ENCODE measurements at places on chromosomes 5 and 9.

DNA sequence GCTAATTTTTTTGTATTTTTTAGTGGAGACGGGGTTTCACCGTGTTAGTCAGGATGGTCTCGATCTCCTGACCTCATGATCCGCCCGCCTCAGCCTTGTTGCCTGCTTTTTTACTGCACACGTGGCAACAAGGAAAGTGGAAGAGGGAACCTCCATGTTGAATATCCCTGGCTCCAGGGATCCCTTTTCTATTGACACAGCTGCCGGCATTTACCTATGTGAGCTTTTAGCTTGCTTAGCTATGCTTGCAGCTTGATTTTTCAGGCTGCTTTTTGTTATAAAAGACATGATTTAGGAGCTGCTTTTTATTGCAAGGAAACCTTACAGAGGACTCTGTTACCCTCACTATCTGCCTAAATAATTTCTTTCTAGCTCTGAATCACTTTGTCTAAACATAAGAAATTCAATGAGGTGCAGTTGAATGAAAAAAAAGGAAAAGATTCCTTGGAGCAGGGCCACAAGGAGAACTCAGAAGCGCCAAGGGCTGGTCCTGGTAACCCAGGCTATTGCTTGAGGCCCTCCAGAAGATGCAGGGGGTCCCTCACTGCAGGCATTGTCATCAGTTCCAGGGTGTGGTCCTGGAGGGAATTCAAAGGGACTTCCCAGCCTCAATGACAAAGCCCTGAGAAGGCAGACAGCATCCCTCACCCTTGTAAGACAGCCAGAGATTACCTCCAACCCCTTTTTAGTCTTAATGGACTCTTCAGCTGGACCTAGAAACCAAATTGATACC is 89.9 kb downstream of the SYK start:
- no peak for DNase-seq

- DNase-seq: no peak
Measured at GRCh38 chr9:6838158-6838557, 80.4 kb downstream of the KDM4C start.

DNA sequence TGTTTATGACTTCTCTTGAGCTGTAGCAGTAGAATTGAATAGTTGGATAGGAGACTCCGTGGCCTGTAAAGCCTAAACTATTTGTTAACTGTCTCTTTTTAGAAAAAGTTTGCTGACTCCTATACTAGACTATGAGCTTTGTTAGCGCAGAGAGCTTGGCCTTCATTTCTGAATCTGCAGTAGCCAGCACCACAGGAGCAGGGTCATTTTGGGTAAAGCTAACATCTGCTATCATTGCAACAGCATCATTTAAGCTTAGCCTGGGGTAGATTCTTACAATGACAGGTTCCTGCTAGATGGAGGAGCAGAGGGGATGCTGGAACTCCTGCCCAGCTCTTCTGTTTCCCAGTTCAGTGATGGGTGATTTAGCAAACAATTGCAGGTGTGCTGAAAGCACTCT is 133.7 kb upstream of the ASTN2 start:
- DNase-seq: no peak

DNA sequence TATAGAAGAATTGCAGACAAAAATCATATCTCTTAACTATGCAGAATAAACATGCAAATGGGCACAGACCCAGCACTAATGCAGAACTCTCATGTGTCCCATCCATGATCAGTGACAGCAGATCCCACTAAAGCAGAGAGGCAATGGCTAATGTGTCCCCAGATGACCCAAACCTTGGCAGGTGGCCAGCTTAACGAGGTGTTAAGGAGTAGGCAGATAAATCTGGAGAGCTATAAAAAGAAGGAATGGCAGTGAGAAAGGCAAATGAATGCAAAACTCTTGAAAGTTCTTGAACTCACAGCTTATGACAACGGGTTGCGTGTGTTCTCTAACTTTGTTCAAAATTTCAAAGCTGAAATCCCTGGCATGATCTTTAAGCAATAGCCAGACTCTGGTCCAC is 265.4 kb downstream of the RASEF start:
- DNase-seq: no peak

GRCh38 chr9:109401990-109402318 is 81.1 kb upstream of the EPB41L4B start:
- no peak for DNase-seq

GRCh38 chr5:125411071-125411743 is 664.8 kb upstream of the ZNF608 start:
- DNase-seq: no peak

- no peak for DNase-seq
Measured at GRCh38 chr5:138359621-138360020, 7.1 kb downstream of the KDM3B start.

DNA sequence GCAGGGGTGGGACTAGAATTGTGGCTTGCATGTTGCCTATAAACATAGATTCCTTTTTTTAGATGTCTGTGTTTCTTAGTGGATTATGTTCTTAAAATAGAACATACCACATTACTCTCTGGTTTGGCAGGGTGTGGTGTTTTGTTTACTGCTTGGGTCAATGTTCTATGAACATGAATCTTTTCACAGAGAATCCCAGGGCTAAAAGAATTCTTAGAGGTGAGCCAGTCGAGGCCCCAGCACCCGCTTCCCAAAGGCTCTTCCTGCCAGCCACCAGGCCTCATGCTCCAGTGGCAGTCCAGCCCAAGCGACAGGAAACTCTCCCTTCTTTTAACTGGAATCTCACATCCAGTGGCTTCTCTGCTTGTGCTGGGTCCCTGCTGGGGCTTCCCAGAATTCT is 126.6 kb downstream of the C9orf152 start:
- no peak for DNase-seq

DNA sequence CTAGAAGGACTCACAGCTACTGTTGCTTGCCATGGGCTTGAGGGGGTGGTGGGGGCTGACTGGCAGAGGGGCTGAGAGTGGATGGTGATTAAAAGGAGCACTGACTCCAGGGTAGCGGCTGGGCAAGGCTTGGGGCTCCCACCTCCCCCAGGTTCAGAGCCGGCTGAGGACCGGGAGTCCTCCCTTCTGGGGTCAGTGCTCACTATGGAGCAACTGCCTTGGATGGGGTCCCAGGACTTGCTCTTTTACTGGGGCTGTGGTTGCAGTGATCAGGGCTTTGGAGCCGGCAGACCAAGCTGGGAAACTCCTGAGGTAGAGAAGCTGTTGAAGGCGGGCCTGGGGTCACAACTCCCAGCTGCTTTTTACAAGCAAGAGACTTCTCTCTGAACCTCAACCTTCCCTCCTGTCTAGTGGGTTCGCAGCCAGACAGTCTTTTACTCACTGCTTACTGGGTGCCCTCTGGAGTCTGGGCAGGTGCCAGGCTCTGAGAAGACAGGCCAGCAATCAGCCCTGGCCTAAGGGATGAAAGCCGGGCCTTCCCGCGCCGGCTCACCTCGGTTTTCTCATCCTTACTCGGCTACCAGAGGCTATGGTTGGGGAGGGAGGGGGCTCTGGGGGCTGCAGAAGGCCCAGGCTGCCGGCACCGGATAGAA is 795 bp upstream of the ASS1 start:
- DNase-seq: no peak

DNA sequence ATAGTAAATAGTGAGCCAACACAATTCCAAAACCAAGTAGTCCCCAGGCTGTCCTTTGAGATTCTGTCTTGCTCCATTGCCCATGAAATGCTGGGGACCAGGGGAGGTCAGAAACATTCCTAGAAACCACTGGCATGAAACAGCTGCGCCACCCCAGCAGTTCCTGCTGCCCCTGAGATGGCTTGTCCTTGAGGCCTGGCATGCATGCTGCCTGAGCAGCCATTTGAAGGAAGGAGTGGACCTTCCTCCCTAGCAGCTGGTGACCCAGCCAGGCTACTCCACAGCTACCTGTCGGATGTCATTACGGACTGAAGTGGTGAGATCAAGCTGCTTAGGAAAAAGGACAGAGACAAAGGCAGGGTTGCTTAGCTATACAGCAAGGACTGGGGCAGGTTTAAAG is 260.6 kb downstream of the DENND1A start:
- no peak for DNase-seq

GRCh38 chr5:122494109-122494508 is 182.1 kb downstream of the SNCAIP start:
- no peak for DNase-seq

DNA sequence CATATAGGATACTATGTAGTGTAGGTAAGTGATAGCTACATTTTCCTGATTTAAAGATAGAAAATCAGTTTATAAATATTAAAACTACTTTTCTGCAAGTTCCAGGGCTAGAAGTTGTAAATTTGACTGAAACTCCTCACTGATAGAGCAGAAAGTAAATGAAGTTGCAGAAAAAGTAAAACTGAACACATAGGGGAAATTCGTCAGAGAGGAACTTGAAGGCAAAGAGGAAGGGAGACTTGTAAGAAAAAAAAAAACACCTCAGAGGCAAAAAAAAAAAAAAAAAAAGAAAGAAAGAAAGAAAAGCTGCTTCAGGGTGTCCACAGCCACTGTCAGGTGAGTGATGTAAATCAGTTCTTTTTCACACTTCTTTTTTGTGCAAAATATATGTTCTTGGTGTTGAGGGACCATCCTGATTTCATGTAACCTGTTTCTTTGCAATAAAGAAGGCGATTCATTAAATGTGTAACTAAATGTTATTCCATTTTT is 336.2 kb upstream of the ZNF462 start:
- DNase-seq: no peak

- no peak for DNase-seq
Measured at GRCh38 chr5:16922430-16922829, 13.7 kb downstream of the MYO10 start.

DNA sequence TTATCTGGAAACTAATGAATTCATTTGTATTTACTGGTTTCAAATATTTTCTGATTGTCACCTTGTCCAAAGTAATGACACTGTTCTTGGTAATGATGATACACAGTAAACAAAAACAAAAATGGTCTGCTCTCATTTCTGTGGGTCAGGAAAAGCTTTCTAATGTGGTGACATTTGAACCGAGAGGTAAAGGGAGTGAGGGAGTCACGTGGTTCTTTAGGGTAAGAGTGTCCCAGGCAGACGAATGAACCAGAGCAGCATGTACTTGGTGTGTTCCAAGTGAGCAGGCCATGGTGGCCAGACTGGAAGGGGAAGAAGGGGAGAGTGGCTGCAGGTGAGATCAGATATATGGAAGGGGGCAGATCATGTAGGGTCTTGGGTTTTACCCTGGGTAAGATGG is 247.0 kb upstream of the SLC30A5 start:
- no peak for DNase-seq

DNA sequence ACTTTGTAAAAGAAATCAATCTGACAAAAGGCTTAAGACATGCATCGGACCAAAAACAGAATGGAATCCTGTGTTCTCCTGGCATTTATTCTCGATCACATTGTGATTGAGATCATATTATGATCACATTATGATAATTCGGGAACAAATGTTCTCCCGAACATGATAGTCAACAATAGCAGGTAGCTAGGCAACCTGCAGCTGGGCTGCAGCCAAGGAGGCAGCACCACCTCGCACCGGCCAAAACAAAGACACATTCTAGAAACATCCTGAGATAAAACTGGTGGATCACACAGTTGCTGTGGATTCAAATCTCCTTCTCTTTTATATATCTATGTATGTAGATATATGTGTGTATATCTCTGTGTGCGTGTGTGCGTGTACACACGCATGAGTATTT is 480.6 kb upstream of the CYLC2 start:
- no peak for DNase-seq

DNA sequence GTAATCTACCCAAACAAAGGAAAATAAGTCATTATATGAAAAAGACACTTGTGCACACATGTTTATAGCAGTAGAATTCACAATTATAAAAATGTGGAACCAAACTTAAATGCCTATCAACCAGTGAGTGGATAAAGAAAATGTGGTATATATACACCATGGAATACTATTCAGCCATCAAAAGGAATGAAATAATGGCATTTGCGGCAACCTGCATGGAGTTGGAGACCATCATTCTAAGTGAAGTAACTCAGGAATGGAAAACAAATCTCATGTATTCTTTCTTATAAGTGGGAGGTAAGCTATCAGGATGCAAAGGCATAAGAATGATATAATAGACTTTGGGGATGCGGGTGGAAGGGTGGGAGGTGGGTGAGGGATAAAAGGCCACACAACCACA is 34.6 kb downstream of the SLC12A2 start:
- no peak for DNase-seq

DNA sequence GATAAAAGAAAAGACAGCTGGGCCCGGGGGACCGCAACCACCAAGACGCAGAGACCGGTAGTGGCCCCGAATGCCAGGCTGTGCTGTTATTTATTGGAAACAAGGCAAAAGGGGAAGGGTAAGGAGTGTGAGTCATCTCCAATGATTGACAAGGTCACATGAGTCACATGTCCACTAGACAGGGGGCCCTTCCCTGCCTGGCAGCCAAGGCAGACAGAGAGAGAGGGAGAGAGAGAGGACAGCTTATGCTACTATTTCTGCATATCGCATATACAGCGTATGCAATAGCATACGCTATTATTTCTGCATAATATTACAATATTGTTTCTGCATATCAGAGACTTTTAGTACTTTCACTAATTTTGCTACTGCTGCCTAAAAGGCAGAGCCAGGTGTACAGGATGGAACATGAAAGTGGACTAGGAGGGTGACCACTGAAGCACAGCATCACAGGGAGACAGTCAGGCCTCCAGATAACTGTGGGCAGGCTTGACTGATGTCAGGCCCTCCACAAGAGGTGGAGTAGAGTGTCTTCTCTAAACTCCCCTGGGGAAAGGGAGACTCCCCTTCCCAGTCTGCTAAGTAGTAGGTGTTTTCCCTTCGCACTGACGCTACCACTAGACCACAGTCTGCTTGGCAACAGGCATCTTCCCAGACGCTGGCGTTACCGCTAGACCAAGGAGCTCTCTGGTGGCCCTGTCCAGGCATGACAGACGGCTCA is 50.3 kb downstream of the RFX3 start:
- DNase-seq: no peak

Data from hippocampal formation (tissue), 2 donors.